ENCODE measurements at places on chromosomes 1 and 21.

DNA sequence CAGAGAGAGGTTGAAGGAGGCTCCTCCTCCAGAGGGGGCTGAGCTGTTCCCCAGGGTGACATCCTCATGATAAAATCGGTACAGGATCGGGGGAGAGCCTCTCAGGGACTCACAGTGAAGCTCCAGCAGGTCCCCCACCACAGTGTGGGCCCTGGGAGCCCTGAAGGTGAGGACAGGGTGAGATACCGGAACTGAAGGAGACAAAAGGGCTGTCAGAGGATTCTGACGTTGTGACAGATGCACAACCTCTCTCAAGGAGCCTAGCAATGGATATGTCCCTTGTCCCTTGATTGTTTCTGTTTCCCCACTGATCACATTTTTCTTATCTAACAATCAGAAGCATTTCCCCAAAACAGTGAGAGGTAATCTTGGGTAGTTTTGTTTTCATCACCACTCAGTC lies 5.2 kb downstream of the FCRL3 start:
- DNase-seq, result no peak

GRCh38 chr1:203534526-203534925 lies 40.6 kb downstream of the OPTC start:
- peak; percentile 93 for DNase-seq

- DNase-seq, result no peak
Observed at GRCh38 chr1:42365118-42365517, 15.5 kb upstream of the RIMKLA start.

DNA sequence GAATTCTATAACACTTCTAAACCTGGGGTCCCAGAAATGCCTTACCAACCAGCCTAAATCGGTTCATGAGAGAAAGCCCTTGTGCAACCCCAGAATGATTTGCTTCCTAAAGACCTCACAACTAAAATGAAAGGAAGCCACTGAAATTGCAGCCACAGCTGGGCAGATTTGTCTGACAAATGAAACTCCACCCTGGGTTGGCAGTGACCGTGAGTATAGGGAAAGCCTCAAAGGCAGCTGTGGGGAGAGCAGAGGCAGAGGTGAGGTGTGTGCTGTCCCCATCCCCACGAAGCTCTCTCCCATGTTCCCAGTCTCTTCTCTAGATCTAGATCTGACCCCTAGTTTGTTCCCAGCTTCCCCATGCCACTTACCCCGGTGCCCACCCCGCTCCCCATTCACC lies 23.1 kb downstream of the RHBDL2 start:
- DNase-seq, result no peak

DNA sequence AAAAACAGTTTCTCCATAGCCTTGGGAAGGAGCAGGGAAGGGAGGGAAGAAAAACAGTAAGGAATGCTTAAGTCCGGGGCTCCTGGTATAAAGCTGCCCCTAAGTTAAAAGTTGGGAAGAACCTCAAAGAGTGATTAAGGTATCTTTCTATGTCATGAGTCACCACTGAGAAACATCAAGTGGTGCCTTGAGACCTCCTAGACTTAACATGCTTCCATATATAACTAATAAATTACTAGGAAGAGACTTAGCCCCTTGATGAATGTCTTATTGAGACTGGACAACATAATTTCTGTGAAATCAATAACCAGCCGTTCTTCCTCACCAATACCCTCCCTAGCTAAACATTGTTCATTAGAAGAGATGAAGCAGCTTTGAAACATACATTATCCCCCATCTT lies 121.8 kb upstream of the SLC44A3 start:
- DNase-seq, result peak; percentile 65

DNA sequence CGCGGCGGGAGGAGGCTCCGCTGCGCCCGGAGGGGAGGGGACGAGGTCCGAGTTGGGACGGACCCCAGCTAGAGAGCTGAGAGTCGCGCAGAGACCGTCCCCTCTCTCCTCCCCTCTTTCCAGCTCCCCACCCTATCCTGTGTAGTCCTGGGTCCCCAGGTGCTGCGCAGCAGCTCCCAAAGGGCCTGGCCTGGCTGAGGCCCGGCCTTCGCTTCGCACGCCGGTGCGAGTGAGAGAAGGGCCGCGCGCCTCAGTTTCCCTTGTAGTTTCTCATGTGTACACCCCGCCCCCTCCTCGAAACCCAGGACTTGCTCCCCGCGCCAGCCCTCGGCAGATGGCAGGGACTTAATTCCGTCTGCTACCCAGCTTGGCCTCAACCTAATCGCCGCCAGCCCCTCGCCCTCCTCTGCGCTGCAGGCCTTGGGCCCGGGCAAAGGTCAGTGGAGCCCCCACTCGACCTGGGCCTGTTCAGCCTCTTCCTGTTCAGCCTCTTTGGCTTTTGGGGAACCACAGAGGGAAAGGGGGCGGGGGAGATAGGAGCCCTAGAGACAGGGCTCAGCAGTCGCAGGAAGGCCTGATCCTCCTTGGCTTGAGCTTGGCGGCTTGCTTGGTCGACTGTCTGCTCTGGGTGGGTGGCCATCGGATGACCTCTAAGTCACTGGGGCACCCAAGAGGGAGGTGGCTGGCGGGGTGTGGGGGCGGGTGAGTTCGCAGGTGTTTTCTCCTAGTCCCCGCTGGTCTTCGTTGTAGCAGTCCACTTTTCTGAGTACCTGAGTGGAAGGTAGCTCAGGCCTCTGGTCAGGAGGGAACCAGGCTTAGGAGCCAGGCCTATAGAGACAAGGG lies 1.0 kb downstream of the ZNF687 start:
- DNase-seq, result no peak

- DNase-seq, result no peak
Observed at GRCh38 chr1:1552263-1552639, 11.8 kb upstream of the TMEM240 start.

GRCh38 chr1:158058237-158058985 lies 65.0 kb downstream of the KIRREL1 start:
- no peak for DNase-seq

- peak; percentile 64 for DNase-seq
Observed at GRCh38 chr1:24586970-24587820, 31.3 kb downstream of the NCMAP start.

- no peak for DNase-seq
Observed at GRCh38 chr1:161304927-161305866, 4.6 kb downstream of the MPZ start.

DNA sequence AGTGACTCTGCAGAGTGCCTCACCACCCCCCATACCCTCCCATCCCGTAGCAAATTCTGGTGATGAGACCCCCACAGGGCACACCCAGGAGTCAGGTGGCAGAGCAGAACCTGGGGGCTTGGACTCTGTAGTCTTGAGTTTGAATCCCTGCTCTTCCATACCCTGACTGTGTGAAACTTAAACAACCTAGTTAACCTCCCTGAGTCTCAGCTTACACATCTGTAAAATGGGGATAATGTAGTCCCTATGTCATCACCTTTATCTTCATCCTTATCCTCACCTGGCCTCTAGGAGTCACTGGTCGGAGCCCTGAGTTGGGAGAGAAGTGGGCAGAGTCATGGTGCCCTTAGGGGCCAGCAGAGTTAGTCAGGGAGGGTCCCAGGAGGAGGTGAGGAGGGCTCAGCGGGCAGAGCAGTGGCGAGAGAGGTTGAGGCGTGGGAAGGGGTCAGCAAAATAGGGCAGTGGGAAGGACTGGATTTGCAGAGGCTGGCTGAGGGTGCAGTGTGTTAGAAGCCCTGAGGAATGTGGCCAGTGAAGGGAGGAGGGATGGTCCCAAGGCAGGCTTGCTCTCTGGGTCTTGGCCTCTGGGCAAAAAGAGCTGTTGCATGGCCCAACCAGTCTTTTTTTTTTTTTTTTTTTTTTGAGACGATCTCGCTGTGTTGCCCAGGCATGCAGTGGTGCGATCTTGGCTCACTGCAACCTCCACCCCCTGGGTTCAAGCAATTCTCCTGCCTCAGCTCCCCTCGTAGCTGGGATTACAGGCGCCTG lies 18.6 kb downstream of the C1orf167 start:
- DNase-seq, result no peak

- DNase-seq, result no peak
Observed at GRCh38 chr1:109901141-109901523, 9.5 kb upstream of the CSF1 start.

DNA sequence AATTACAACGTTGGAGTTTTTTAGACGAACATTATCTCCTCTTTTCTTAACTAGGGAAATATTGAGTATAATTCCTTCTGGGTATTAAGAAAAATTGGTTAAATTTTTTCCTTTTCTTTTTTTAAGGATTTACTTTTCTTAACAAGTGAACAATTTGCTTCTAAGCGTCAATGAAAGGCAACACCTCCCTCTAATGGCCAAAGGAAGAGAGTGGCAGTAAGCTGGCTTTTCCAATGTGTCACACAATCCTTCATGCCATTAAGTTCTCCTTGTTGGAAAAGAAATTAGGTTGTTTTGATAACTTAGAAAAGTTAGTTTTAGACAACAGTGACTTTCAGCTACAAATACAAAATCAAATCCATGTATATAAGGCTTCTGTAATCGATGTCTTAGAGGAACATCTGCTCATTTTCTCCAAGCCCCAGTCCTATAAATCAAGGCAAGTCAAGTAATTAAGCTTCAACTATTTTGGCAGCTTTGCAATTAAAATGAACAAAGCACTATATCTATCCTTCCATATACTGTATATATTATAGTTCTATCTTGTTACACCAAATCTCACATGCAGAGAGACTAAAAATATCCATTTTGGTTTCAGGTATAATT lies 62.8 kb downstream of the EDEM3 start:
- DNase-seq, result peak; percentile 44

- DNase-seq, result peak; percentile 67
Observed at GRCh38 chr1:145985502-145986439, 10.6 kb downstream of the TXNIP start.

GRCh38 chr1:230567221-230567575 lies 75.1 kb upstream of the COG2 start:
- DNase-seq, result no peak

- DNase-seq, result no peak
Observed at GRCh38 chr1:88655140-88655539, 28.9 kb upstream of the PKN2 start.

GRCh38 chr1:50852889-50853288 lies 107.2 kb downstream of the FAF1 start:
- no peak for DNase-seq

DNA sequence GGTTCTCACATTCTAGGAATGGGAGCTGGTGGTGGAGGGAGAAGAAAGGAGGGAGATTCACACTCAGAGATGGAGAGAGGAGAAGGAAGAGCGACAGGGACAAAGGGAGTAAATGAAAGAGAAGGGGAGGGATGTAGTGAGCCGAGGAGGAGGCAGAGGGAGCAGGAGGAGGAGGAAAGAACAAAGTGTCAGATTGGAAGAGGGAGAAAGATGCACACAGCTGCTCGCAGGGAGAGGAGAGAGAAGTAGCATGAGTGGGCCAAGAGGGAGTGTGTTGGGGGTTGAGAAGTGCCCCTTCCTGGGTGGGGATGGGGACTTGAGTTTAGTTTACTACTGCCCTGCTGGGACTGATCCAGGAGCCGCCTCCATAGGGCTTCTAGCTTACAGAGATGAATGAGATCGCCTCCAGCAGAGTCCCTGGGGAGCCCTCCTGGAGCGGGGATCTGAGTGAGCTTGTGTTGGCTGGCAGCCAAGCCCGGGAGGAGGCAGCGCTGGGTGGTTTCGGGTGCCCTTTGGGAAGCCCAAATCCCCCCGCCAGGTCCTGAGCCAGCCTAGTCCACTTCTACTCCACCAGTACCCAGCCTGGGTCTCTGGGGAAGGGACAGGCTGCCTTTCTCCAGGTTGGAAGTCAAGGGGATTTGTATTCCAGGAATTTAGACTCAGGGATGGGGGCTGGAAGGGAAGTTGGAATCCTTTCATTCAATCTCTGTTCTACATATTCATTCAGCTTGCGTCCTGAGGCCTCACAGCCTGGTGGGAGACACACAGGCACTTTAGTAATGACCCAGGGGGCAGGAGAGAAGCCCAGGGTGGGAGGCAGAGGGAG lies 20.9 kb downstream of the PTPRU start:
- DNase-seq, result peak; percentile 62

GRCh38 chr21:25496825-25497482 lies 110.3 kb downstream of the MRPL39 start:
- no peak for DNase-seq

DNA sequence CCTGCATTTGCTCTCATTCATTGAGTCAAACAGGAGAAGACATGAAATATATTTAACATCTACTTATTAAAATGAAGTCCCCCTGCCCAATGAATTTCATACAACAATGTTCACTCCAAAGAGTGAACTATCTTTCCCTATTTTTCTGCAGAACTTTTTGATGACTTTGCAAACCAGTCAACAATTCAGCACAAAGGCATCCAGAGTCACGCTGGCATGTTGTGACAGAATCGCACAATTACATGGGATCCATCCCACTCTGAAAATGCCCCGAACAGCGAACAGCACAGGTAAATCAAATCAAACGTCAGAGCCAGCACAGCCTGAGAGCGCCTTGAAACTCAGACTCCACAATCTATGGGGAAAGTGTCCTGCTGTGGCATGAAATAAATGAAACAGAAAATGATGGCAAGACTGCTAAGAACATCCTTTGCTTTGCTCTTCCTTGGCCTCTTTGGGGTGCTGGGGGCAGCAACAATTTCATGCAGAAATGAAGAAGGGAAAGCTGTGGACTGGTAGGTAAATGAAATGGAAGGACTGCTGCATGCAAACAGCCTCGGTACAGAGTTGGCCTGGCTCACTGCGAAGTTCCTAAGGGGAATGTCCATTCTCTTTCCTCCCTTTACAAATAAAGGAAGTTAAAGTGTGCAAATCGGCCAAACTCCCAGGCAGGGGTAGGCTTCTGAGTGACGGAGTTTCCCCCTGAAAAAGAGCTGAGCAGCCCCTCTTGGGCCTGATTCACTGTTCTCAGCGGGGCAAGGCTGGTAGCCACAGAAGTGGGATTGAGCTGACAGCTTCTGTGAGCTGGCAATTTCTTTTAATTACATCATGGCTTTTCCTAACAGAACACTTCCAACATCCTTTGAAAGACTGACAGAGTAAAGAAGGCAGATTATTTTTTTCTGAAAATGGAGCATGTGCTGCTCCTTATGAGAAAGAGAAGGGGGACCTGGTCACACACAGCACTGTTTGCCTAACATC lies at the start of gene DNASE2B:
DNASE2B (plus strand) TSS at position 310 of the 981 bp plus-strand sequence; CDS start at position 391, 81 bp downstream.
- no peak for DNase-seq

DNA sequence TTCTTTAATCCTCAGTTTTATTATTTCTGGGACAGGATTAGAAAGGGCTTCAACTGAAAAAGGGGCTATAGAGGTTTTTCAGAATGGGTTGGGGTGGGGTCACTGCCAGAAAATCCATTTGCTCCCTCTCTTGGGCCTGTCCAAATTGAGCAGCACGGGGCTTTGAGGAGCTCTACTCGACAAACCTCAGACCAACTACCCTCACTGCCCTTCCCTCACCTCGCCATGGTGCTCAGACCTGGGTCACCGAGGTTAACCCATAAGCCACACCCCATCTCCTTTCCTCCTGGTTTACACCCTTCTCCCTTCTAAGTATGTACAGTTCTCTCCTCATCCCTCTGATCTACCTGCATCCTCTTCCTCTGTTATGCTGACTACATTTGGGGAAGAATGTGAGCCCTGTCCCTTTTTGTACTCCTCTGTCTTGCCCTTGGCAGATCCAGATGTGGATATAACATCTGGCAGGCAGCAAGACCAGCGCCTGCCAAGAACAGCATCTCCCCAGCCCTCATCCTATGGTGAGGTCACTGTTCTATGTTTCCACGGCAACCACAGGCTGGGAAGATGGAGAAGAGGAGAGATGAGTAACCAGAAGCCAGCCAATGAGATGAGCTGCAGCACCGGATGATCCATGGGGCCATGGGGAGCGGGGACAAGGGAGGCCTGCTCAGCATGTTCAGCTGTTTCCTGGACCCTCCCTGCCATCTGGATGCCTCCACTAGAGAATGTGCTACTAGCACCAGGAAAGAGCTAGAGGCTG lies 3.7 kb upstream of the FABP3 start:
- peak; percentile 95 for DNase-seq

- no peak for DNase-seq
Observed at GRCh38 chr1:54800041-54800898, 853 bp downstream of the TTC22 start.

- no peak for DNase-seq
Observed at GRCh38 chr1:54413732-54414131, 7.5 kb upstream of the SSBP3 start.
